NCI-H1092 (cell line): ENCODE measurements at places on chromosomes 3 and 15.
A peak's percentile ranks its signal among the peaks of the same experiment; 100 is the strongest.

GRCh38 chr15:92049290-92049989 is 195.9 kb downstream of the SLCO3A1 start:
- DNase-seq, result no peak

GRCh38 chr3:133927540-133928066 is 31.9 kb upstream of the RAB6B start:
- no peak for DNase-seq

DNA sequence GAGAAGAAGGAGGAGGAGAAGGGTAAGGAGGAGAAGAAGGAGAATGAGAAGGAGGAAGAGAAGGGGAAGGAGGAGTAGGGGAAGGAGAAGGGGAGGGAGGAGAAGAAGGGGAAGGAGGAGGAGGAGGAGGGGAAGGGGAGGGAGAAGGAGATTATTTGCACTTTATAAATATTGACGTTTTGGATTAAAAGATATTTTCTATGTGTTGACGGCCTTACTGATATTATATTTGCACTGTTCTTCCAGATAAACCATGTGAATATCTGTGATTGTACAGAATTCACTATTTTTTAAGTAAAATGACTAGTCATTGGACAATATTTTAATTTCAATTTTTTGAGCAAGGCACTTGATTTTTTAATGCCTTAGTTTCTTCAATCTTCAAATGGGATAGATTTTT is 310.5 kb upstream of the DNAJC19 start:
- DNase-seq, result no peak

DNA sequence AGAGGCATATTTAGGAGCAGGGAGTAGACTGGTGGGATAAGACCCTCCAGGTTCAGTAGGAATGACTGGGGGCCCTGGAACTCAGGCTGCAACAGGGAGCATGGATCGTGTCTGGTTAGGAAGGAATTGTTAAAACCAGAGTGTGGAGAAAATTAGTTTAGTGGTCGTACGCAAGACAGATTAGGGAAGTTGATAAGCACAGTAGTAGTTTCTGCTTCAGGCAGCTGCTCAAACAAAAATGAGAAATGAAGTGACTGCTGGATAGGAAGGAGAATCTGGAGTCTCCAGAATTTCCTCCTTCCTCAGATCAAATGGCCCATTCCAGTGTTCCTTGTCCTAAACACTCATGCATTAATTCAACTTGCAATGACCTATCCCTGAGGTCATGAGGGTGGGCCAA is 11.2 kb downstream of the MYD88 start:
- no peak for DNase-seq

GRCh38 chr3:23735062-23735461 is 70.7 kb upstream of the UBE2E1 start:
- DNase-seq, result no peak

- DNase-seq, result no peak
These were observed 102.1 kb downstream of the VGLL4 start for GRCh38 chr3:11541321-11542303.

GRCh38 chr15:73600413-73601335 is 32.5 kb downstream of the NPTN start:
- no peak for DNase-seq

GRCh38 chr15:90625037-90625436 is 92.1 kb upstream of the BLM start:
- no peak for DNase-seq

GRCh38 chr3:113070072-113070640 is 79.4 kb downstream of the GTPBP8 start:
- DNase-seq, result no peak

GRCh38 chr15:71571641-71572040 is 238.7 kb upstream of the NR2E3 start:
- DNase-seq, result no peak

DNA sequence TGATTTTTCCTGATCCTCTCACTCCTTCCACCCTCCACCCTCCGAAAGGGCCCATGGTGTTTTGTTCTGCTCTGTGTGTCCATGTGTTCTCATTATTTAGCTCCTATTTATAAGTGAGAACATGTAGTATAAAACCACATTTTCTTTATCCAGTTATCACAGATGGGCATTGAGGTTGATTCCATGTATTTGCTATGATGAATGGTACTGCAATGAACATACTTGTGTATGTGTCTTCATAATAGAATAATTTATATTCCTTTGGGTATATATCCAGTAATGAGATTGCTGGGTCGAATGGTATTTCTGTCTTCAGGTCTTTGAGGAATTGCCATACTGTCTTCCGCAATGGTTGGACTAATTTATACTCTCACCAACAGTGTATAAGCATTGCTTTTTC is 126.0 kb downstream of the IMPG2 start:
- DNase-seq, result no peak

DNA sequence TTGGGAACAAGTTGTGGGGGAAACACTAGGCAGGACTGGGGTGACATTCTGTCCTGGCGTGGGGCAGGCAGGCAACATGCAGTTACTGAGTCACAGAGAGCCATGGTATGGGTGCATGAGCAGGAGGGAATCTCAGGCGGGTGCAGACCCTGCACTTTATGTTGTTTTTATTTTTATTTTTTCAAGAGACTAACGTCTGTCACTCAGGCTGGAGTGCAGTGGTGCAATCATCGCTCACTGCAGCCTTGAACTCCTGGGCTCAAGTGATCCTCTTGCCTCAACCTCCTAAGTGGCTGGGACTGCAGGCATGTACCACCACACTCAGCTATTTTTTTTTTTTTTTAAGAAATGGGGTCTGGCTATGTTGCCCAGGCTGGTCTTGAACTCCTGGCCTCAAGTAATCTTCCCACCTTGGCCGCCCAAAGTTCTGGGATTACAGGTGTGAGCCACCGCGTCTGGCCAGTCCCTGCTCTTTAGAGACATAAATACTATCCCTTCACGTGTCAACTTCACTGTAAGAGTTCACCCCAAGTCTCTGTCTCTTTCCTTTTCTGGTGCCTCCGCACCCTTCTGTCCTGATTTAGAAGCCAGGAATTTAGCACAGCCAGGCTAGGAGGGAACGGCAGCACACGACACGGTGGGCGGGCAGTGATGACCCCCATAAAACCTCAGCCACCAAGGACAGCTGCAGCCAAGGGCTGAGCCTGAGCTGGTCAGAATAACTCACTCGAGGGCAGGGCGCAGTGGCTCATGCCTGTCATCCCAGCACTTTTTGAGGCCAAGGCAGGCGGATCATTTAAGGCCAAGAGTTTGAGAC is 72.8 kb upstream of the IQSEC1 start:
- DNase-seq, result no peak

GRCh38 chr3:98823791-98824190 is 60.7 kb downstream of the ST3GAL6 start:
- DNase-seq, result no peak

GRCh38 chr3:37308247-37308646 is 133.9 kb upstream of the LRRFIP2 start:
- no peak for DNase-seq

- DNase-seq, result no peak
These were observed 567.8 kb downstream of the ROBO1 start for GRCh38 chr3:79199966-79200365.

GRCh38 chr3:78506581-78507195 is 1261.1 kb downstream of the ROBO1 start:
- DNase-seq, result no peak

DNA sequence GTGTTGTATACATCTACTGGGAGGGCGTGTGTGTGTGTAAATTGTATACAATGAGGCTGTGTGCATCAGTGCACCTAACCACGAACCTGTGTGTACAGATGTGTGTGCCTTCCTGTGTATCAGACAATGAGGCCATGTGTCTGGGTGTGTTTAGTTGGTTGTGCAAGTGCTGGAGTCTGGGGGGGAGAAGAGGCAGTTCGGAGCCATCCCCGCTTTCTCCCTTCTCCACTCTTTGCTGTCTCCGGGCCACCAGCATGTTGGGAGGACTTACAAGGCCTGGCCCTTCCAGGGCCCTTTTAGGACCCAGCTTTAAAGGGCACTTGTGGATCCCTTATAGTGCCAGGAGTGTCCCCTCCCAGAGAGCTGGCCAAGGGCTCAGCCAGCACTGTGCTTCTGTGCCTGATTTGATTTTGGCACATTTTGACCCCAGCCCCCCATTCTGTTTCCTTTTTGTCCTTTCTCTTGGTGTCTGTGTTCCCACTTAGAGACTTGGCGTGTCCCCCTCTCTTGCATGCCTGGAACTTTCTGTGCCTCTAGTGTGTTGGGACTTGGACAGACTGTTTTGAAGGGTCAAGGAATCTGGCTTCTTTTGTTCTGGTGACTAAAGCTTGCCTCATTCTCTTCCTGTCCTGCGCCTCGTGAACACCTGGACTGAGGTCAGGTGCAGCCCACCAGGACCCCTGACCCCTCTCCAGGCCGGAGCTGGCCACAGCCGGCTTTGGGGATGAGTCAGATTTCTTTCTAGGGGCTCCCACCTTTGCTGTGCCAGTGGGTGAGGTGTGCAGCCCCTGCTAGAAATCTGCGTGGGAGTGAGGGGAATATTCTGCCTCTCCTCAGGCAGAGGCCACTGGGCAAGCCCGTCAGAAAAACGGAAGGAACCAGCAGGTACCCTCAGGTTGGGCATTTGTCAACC is 1.5 kb downstream of the CTDSPL start:
- DNase-seq, result no peak

GRCh38 chr15:67977414-67978089 is 76.6 kb upstream of the PIAS1 start:
- no peak for DNase-seq

DNA sequence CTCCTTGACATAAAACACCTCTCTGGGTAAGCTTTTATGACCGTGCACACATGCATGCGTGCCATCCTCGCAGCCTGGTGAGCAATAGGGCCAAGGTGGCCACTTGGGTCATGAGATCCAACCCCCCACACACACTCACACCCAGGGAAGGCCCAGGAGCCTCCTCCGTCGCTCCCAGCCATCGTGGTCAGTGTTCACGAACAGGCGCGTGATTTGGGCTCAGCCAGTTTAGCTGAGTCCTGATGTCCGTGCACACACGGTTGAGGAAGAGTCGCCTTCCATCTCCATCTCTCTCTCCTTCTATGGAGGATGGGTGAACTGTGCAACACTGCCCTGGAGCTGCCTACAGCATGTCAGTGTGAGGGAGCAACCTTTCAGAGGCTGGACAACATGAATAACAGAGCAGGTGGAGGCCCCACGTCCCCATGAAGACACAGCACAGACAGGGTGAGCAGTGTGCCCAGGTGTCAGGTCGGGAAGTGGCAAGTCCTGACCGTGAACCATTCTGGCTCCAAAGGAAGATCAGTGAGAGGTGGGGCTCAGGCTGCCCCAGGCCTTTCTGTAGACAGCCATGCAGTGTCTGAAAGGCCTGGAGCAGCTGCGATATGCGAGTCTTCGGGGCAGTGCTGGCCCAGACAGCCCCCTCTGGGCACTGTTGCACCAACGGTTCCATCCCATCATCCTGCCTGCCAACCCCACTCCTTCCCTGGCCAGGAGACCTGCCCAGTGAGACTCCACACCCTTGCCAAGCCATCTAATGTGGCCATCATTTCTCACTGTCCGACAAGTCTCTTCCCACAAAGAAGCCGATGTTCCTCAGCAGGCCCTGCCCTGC is 253.4 kb downstream of the OCA2 start:
- no peak for DNase-seq

GRCh38 chr15:47819158-47819557 is 101.9 kb downstream of the SEMA6D start:
- DNase-seq, result no peak

DNA sequence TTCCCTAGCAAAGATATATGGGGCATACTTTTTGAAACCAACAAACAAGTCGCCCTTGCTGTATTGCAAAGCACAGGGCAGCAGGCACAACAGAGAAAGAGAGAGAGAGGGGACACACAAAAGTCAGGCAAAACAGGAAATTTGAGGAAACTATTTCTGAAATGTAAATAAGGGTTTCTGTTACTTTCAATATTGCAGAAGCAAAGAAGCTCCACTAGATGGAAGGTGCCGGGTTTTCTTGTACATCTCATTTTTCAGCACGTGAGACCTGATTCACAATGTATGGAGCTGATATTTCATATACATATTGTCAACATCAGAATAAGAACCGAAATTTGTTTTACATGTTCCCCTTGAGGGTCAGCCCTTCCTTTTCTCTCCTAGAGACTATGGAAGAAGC is 127.4 kb downstream of the FOXP1 start:
- DNase-seq, result no peak

DNA sequence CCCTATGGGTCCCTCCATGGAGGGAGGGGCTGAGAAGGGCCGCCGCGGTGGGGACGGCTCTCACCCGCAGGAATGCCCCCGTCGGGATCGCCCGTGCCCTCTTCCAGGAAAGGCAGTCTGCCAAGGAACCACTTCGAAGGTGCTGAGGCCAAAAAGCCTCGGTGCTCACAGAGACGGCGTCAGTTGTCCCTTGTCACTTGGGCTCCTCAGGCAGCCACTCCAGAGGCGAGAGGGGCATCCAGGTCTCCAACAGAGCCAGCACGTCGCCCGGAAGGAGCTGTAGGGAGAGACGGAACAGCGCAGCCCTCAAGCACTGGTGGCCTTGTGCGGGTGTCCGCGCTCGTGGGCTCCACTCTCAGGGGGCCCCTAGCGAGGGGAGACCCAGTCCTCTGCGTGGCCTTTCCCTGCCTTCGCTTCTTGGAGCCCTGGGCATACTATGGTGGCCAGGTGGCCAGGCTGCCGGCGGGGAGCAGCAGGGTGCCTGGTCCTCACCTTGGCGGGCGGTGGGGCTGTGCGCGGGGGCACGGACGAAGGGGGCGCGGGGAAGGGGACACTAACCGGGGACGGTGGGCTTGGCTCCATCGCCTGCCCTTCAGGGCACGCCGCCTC is 994 bp downstream of the MESP1 start:
- peak; percentile 23 for DNase-seq

GRCh38 chr3:117874904-117875874 is 1159.5 kb downstream of the IGSF11 start:
- no peak for DNase-seq

DNA sequence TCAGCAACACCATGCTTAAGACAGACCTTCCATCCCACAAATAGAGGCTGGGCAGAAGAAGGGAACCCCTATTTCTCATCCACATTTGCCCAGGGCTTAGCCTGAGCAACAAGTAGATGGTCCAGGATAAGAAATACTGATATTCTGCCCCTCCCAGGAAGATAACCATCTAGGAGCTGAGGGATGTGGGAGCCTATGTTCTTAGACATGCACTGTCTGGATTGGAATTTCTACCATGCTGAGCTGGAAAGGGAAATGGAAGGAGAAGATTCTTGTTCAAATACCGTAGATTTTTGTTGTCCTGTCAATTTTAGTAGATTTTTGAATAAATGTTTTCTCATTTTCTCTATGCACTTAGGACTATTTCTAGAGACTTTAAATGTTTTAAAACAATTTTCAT is 450.7 kb upstream of the SEMA6D start:
- DNase-seq, result no peak

DNA sequence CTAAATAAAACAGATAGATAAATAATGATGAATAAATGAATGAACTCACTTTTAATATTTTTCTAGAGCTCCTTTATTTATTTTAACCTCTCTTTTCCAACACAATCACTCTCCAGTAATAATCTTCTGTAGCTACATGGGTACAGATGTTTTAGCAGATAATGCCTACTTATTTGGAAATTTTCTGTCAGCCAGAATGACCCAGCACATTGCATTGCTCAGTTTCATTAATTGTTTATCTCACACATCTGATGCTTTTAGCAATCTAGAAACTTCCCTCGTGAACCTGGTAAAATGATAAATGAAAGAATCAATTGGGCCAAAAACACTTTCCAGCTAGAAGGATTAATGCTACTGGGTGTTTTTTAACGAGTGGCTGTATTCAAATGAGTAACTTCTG is 14.9 kb upstream of the MYH15 start:
- no peak for DNase-seq

- DNase-seq, result no peak
These were observed 139.8 kb downstream of the IGF1R start for GRCh38 chr15:98787936-98788757.

GRCh38 chr3:193981504-193981903 is 154.4 kb upstream of the HES1 start:
- DNase-seq, result no peak
